ENCODE measurements at places on chromosomes 3 and 15.

- H3K4me1 ChIP-seq: peaks cover 2% of the 10 kb centered on the region
- no peak for DNase-seq
- no peak overlapping the region for H3K4me3 ChIP-seq
- H3K27me3 ChIP-seq: peaks cover 50% of the 10 kb centered on the region
- no peaks in the 10 kb centered on the region for H3K36me3 ChIP-seq
Measured at GRCh38 chr15:99407716-99408115, 156.4 kb downstream of the LRRC28 start.

- H3K27me3 ChIP-seq: no peaks in the 10 kb centered on the region
- no peak for DNase-seq
- peaks cover 19% of the 10 kb centered on the region for H3K4me1 ChIP-seq
- no peak overlapping the region for H3K4me3 ChIP-seq
Measured at GRCh38 chr15:60370105-60370868, 27.5 kb downstream of the ANXA2 start.

- H3K4me3 ChIP-seq: no peak overlapping the region
- no peak overlapping the region for H3K27ac ChIP-seq
- peak; percentile 53 for DNase-seq
- H3K27me3 ChIP-seq: no peaks in the 10 kb centered on the region
Measured at GRCh38 chr15:42704492-42704926, 32.4 kb downstream of the CDAN1 start.

DNA sequence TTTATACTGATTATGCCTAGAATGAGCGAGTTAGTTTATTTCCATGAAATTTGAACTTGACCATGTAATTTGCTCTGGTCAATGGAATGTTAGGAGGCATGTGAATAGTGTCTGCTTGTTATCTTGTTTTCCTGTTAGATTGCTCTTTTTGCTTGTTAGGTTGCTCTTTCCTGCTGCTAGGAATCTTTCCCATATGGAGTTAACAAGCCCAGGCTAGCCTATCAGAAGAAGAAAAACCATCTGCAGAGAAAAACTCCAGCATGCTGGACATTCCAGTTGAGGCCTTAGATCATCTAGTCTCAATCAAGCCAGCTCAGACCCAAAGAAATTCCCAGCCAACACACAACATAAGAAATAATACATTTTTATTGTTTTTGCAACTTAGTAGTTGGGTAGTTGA is 470.2 kb upstream of the AGTR1 start:
- no peaks in the 10 kb centered on the region for H3K27me3 ChIP-seq
- no peaks in the 10 kb centered on the region for H3K4me1 ChIP-seq
- H3K4me3 ChIP-seq: no peak overlapping the region
- H3K36me3 ChIP-seq: no peaks in the 10 kb centered on the region
- no peak for DNase-seq

GRCh38 chr15:24772686-24773373 is 97.3 kb downstream of the NPAP1 start:
- peak; percentile 13 for DNase-seq
- peaks cover 4% of the 10 kb centered on the region for H3K36me3 ChIP-seq
- peak overlapping the region; percentile 63 for H3K4me3 ChIP-seq
- H3K27ac ChIP-seq: no peak overlapping the region

DNA sequence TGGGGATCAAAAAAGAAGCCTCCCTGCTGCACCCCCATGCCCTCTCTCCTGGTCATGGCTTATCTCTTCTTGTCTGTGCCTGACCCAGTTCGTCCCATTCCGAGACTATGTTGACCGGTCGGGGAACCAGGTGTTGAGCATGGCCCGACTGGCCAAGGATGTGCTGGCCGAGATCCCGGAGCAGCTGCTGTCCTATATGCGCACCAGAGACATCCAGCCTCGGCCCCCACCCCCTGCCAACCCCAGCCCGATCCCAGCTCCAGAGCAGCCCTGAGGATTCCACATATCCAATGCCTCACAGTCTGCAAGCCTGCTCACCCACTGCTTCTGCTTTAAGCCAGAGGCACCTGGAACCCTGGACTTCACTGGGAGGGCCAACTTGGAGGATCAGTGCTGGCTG is 2.1 kb upstream of the BRPF1 start:
- peak overlapping the region; percentile 95 for H3K27ac ChIP-seq
- H3K4me1 ChIP-seq: peaks cover 46% of the 10 kb centered on the region
- no peak overlapping the region for H3K4me3 ChIP-seq
- DNase-seq: no peak

DNA sequence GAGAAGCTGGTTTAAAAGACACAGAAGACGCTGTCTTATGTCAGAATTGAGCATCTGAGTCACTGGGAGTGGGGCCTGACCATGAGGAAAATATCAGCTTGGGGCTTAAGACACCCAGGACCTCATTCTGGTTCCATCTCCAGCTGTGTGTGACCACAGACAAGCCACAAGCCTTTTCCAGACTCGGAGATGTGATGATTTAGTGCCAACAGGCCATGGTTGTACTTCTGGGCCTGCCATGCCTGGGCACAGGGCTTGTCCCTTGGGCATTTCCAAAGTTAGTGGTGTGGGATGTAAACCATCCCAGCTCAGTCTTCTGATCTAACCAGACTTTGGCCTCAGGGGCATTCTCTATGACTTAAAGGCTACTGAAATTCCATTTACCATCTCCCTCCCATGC is 269.8 kb downstream of the RYR3 start:
- H3K27me3 ChIP-seq: no peaks in the 10 kb centered on the region
- H3K4me1 ChIP-seq: no peaks in the 10 kb centered on the region
- no peak overlapping the region for H3K27ac ChIP-seq
- H3K36me3 ChIP-seq: no peaks in the 10 kb centered on the region
- no peak for DNase-seq
